ENCODE measurements at places on chromosomes 12 and 14.

DNA sequence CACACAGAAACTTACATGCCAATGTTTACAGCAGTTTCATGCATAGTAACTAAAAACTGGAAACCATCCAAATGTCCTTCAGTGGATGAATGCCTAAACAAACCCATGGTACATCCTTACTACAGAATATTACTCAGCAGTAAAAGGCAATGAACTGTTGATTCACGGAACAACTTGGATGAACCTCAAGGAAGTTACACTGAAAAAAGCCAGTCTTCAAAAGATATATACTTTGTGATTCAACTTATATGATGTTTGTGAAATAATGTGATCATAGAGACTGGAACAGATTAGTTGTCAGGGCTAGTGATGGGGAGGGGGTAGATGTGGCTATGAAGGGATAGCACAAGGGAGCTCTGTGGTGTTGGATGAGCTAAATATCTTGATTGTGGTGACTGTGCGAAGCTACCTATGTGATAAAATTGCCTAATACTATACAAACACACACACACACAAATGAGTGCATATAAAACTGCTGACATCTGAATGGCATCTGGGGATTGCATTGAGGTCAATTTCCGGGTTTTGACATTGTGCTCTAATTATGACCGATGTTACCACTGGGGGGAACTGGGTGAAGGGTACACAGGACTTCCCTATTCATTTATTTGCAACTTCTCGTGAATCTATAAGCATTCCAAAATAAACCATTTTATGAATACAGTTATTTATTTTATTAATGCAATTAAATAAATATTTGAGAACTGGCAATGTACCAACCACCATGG, 94.3 kb downstream of the RIN3 start:
- DNase-seq = peak; percentile 73

GRCh38 chr12:19596434-19597166, 157.3 kb downstream of the AEBP2 start:
- no peak for DNase-seq

DNA sequence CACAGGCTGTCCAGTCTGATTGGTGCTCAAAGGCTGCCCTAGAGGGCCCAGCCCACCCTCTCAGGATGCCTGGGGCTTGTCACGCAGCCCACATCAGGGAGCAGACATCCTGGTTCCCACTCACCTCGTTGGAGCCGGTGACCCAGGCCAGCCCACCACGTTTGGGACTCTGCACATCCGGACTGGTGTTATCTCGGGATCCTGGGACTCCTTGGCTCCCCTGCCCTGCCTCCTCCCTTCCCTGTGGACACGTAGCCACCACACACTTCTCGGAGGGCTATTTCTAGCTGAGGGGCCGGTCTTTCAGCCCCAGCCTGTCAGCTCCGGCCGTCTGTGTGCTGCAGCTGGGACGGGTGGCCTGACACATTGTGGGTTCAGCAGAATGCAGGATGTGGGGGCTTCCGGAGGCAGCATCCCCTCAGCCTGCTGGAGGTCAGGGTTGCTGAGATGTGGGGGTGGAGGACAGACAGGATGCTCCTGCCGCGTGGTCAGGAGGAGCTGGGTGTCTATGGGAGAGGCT, 12.8 kb upstream of the FGF23 start:
- DNase-seq = no peak

DNA sequence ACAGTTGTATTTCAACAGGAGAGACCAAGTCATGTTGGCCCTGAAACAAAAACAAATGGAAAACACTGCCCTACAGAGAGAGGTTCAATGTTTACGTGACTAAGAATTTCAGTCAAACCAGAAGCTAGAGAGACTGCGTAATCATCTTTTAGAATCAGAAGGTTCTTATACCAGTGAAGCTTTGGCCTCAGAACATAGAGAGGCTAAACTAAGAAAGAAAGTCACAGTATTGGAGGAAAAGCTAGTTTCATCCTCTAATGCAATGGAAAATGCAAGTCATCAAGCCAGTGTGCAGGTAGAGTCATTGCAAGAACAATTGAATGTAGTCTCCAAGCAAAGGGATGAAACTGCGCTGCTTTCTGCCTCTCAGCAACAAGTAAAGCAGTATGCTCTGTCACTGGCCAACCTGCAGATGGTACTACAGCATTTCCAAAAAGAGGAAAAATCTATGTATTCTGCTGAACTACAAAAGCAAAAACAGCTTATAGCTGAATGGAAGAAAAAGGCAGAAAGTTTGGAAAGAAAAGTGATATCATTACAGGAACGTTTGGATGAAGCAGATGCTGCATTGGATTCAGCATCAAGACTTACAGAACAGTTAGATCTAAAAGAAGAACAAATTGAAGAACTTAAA, 32.5 kb upstream of the NUAK1 start:
- DNase-seq = no peak

- DNase-seq = no peak
Measured at GRCh38 chr14:103530390-103530789, 1.4 kb downstream of the TRMT61A start.

DNA sequence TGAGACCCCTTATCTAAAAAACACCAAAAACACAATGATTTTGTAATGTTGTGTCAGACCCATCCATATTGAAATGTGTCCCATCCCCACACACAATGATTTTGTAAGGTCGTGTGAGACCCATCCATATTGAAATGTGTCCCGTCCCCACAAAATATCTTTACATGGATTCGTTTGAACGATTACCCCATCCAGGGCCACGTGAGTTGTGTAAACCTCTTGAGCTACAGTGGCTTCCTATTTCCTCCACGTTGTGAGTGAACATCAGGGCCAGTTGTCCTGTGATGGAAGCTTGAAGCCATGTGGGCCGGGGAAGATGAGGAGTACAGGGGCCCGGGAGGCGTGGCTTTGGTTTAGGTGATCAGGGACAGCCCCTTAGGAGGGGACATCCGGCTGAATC, 27.0 kb upstream of the ULK1 start:
- no peak for DNase-seq

DNA sequence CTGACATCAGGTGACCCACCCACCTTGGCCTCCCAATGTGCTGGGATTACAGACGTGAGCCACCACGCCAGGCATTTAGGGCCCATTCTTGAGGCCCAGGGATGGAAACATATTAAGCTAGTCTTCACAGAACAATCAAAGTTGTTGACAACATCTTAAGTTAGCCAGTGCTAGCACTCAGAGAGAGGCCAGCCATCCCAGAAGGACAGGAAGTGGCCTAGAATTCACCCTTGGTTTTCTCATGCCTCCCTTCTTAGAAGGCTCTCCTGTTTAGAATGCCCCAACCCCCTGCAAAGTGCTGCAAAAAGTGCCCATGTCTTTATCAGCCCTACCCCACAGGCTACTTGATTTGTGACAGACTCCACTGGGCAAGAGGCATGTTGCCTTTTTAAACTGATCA, 12.1 kb upstream of the OR6J1 start:
- peak; percentile 8 for DNase-seq

DNA sequence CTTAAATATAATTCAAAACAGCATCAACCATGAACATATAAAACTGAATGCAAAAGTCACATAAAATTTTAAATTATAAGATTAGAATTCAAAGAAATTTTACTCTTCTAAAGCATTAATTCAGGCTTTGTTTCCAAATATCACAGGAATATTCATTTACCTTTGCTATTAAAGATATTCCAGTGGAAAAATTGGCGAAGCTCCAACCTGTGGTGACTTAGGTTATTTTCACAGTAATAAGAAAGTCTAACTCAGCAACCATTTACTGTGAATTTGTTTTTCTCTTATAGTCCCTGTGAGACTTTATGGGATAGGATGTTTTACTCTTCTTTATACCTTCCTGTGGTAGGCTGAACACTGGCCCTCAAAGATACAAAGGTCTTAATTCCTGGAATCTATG, 3.2 kb downstream of the WDR89 start:
- no peak for DNase-seq

- DNase-seq = no peak
Measured at GRCh38 chr12:114440270-114441038, 34.5 kb upstream of the TBX5 start.

DNA sequence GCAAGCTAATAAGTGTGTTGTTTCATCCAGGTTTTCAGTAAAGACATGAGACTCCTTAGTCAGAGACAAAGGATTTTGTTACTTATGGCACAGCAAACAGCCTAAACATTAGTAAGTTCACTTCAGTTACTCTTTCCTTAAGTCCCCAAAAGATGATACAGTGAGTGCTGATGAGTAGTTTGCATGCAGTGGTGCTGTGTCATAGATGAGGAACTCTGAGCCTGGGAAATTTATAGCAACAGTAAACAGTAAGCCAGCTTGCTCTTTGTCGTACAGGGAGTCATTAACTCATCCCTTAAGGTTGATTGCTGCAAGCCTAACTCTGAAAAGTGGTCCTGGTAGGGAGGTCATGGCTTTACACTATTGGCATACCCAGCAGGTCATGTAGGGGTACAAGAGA, 208.6 kb upstream of the OR4E1 start:
- DNase-seq = peak; percentile 5

GRCh38 chr12:80269803-80270552, 170.6 kb downstream of the OTOGL start:
- peak; percentile 59 for DNase-seq

DNA sequence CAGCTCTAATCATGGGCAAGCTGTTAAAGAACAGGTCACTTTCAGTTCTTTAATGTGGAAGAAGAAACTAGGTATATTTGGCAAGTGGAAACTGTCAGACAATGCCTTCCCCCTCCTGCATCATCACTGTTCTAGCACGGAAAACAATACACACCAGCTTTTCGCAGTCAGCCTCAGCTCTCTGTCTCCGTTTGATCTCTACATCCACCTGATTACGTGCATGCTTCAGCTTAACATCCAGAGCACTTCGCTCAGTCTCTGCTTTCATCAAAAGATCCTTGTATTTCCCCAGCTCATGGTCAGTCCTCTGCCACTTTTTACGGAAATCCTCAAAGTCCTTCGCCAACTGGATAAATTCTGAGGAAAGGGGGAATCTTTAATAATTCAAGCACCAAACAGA, 19.0 kb downstream of the RACGAP1 start:
- no peak for DNase-seq

DNA sequence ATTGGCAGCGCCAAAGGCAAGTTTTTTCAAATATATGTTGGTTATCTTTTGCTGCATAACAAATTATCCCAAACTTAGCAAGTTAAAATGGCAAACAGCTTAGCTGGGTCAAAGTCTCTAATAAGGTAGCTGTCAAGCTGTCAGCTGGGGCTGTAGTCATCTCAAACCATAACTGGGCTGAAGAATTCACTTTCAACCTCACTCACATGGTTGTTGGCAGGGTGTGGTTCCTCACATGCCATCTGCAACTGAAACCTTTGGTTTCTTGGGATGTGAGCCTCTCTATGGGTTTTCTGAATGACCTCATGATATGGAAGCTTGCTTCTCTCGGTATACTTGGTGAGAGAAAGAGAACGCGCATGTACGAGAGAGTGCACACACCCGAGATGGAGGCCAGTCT, 125.4 kb downstream of the LRIG3 start:
- no peak for DNase-seq

DNA sequence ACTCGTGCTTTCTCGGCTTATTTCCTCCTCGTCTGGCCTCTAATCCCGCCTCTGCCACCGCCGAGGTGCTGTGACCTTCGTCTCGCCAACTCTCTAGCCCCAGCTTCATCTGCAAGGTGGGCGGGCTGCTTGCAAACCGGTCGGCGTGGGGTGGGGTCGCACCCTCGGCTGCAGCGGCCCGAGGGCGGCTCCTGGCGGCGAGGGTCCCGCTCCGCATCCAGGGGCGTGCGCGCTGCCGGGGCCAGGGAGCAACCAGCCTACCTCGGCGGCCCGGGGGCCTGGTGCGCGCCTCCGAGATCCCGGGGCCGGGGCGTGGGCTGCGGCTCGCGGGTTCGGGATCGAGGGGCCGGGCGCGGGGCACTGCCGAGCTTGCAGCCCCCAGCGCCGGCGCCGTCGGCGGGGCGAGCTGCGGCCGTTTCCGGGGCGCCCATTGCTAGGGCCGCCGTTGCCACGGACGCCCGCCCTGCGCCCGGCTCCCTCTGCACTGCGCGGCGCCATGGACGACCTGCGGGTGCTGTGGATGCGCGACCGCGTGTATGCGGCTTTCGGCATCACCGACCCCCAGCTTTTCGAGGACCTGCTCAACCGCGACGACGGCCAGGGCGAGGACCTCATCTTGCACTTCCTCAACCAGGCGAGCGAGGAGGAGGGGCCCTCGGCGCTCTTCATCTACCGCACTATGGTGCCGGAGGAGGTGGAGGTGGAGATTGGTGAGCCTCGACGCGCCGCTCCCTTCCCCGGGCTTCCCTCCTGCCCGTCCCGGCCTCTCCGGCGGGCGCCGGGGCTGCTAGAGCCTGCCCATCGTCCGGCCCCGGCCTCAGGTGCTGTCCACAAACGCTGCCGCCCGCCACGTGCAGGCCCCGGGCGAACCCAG, at the start of gene DNAH10:
DNAH10 (plus strand) TSS at position 461 of the 874 bp plus-strand sequence; CDS start at position 497, 36 bp downstream.
- peak; percentile 39 for DNase-seq

DNA sequence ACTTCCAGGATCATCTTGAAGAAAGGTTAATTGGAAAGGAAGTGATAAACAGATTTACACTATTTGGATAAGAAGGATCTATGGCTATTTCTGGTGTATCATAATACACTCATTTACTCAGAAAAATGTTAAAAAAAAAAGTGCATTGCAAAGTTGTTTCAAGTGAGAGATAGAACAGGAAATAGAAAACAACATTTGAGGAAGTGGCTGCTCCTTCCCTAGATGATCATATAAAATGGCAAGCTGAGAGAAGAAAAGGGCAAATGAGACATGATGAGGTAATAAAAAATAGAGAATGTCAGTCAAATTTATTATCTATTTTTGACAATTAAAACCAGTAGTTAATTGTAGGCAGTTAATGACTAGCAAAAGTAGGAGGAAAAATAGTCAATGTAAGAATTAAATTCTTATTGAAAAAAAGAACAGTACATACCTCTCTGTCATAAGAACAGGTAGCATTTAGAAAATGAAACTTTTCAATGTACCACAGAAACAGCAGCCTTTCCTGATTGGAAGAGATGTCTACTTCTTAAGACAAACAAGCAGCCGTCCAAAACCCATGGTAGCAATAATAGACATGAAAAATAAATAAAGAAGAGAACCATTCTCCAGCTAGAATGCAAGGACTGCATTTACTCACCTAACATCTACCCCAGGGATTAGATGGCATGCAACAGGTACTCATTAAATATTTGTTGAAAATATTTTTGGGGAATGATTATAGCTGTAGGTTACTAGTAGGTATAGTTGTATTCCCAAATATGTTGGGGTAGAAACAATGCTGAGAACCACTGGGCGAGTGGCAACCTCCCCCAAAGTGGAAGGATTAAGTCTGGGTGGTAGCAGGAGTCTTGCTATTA, 63.9 kb upstream of the GRIP1 start:
- DNase-seq = no peak

- DNase-seq = no peak
Measured at GRCh38 chr14:34667007-34667406, 37.1 kb upstream of the SNX6 start.

- DNase-seq = no peak
Measured at GRCh38 chr12:132131229-132131628, 12.9 kb downstream of the DDX51 start.

DNA sequence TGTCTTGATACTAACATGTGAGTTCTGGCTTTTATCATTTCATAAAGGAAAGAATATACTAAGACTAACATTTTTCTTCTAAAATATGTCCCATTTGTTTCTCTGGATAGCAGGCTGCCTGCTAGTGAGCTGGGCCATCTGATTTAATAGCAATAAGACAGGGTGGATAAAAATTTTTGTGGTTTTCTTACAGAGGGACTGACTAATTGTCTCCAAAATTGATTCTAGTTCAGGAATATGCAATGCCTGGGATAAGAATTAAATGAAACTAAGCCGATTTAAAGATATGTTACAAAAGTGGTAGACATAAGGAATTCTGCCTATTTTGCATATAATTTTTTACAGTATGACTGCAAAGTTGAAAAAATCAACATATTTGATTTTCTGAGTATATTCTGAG, 252.9 kb upstream of the NAV3 start:
- DNase-seq = no peak
